NB4 (cell line): ENCODE measurements at places on chromosomes 5 and 9.

GRCh38 chr5:57600321-57600720 is 117.7 kb upstream of the ACTBL2 start:
- DNase-seq, result no peak

GRCh38 chr5:65364907-65365306 is 116.8 kb downstream of the ADAMTS6 start:
- DNase-seq, result no peak

GRCh38 chr5:61637566-61637965 is 305.5 kb downstream of the ZSWIM6 start:
- DNase-seq, result no peak

DNA sequence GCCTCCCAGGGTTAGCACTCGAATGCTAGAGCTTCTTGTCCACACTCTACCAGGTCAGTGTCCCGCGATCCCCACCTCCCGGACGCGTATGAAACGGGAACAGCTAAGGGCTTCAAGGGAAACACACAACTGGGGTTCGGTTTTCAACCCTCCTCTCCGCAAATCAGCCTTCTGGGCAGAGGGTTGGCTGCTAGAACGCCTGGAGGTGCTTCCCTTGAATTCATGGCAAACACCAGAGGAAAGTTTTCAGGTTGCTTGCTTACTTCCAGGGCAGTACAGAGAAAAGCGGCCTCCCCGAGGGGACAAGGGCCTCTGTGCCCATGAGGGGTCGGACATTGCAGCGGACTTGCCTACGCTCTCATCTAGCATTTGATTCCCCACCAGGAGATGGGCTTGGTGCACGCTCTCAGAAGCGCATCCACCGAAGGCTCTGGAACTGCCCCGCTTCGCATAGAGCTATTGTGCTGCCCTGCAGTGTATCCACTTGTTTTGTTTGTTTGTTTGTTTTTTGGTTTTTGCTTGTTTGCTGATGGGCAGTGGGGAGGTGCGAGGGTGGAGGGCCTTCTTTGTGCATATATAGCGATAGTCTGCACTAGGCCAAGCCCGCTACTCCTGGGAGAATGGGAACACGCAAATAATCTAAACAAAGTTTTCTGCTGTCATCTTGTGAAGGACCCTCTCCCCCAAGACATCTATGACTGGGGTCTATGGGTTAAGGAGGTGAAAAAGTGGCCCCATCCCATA is 1.3 kb upstream of the DMRT3 start:
- no peak for DNase-seq

DNA sequence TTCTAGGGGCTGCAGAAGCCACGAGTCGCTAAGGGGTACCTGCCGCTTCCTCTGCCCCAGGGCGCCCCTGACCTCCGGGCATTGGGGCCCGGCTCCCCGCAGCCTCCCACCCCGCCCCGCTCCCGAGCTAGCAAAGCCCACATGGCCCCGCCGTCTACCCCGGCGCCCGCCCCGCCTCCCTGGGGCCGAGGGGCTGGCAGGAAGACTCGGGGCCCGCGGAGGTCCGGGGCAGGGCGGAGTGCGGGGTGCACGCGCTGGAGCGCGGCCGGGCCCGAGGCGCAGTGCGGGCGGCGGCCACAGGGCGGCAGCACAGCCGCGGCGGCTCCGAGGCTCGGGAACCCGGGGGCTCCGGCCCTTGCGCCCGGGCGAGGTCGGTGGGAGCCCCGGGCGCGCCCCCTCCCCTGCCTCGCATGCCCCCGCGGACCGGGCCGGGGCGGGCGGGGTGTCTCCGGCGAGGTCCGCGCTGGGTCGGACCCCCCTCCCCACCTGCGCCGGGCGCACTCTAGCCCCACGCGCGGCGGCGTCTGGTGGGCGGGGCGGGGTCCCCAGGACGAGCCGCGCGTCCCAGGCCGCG is 6.7 kb downstream of the NRARP start:
- peak; percentile 47 for DNase-seq

DNA sequence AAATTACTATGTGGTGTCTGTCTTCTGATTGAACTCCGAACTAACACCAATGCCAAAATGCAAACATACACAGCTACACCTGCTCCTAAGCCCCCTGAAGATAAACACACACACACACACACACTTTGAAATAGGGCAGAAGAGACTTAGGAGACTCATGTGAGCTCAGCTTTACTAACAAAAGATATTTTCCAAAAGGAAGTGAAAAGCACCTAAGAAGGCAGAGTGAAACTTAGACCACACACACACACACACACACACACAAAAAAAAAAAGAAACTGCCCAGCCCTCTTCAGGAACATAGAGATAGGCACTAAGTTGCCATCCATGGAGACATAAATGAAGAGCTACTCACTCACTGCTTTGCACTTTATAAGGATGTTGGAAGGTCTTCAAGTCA is 45.2 kb upstream of the APC start:
- DNase-seq, result no peak

DNA sequence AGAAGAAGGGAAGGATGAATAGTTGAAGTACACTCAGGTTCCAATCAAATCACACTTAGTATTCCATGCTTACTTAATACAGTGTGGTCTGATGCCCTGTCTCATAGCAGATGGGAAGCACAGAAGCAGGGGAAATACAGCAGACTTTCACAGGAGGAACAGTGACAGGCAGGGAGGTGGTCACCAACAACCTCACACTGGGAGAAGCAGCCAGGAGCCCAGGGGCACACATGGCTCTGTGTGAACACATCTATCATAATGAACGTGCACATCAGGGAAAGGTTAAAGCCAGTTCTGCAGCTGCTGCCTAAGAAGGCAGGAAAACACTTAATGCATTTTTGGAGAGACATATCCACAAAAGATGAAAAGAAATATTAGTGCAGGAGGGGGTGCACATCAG is 312.3 kb downstream of the MED10 start:
- no peak for DNase-seq

DNA sequence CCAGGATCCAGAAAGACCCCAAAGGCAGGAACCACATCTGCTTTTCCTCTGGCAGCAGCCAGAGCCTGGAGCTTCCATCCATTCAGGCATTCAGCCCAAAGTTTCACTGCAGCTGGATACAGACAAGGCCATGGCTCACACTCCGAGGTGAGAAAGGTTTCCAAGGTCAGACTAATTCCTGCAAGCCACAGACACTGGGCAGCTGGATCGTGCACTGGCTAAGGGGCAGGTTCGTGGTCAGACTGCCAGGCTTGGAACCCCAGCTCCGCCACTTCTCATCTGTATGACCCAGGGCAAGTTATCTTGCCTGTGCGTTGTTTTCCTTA is 36.9 kb downstream of the SPOCK1 start:
- DNase-seq, result no peak

DNA sequence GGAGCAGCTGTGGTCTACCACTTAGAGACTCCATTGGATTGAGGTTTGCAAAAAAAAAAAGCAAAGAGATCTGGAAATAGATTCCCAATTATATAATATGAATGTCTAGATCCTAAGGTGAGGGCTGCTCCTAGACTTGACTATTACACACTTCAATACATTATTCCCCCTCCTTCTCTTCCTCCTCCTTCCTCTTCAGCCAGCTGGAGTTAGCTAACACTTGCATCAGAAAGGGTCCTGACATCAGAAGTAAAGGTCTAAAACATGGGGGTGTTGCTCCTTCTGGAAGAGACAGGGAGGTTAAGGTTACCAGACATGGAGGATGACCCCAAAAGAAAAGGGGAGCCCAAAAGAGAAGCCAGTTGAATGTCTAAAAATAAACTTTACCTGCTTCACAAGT is 12.9 kb upstream of the NR3C1 start:
- DNase-seq, result no peak

DNA sequence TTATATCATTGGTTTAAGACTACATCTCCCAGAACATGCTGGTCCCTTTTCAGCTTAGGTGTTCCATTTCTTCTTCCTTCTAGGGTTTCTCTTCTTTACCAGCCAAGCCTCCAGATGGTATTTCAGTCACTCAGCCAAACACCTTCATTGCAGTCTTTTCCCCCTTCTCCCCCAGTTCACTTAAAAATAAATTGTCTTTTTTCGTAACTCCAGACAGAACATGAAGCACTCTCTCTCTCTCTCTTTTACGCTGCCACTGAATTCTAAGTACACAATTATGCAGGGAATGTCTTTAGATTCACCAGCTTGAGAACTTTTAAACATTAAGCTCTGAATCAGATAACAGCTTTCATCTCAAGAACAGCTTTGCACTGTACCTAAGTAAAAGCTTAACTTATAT is 419.7 kb upstream of the BRINP1 start:
- DNase-seq, result no peak

GRCh38 chr9:133126697-133127339 is 5.8 kb upstream of the RALGDS start:
- no peak for DNase-seq
